Gastroesophageal sphincter (tissue), 4 donors: ENCODE measurements at places on chromosomes 13 and 19.

- H3K4me1 ChIP-seq: no peaks in the 10 kb centered on the region
- H3K27me3 ChIP-seq: no peaks in the 10 kb centered on the region
- no peak overlapping the region for H3K4me3 ChIP-seq
- H3K27ac ChIP-seq: no peak overlapping the region
Measured at GRCh38 chr13:77047649-77048343, 20.8 kb upstream of the FBXL3 start.

- peaks cover 41% of the 10 kb centered on the region for H3K4me1 ChIP-seq
- H3K36me3 ChIP-seq: peaks cover 10% of the 10 kb centered on the region
- ATAC-seq: no peak
- H3K27me3 ChIP-seq: no peaks in the 10 kb centered on the region
- no peak overlapping the region for H3K4me3 ChIP-seq
- H3K27ac ChIP-seq: no peak overlapping the region
Measured at GRCh38 chr19:4987692-4988370, 18.9 kb downstream of the KDM4B start.

DNA sequence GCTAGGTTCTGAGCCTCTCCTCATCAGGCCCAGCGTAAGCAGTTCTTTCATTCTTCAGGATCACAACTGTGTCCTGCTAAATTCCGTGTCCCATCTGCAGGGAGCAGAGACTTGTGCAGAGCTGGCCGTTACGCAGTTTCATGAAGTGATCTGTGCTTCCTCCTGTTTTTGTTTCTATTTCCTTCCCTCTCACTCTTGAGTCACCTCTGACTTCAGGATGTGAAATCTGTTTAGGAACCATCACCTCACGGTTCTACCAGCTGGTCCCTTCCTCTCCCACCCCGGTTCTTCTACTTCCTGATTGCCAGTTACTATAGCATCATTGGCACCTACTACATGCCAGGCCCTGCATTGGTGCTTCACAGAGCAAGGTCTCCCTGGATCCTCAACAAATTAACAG is 8.5 kb downstream of the MAU2 start:
- peaks cover 99% of the 10 kb centered on the region for H3K36me3 ChIP-seq
- no peak overlapping the region for H3K4me3 ChIP-seq
- no peak for ATAC-seq
- H3K27me3 ChIP-seq: no peaks in the 10 kb centered on the region
- no peaks in the 10 kb centered on the region for H3K4me1 ChIP-seq

DNA sequence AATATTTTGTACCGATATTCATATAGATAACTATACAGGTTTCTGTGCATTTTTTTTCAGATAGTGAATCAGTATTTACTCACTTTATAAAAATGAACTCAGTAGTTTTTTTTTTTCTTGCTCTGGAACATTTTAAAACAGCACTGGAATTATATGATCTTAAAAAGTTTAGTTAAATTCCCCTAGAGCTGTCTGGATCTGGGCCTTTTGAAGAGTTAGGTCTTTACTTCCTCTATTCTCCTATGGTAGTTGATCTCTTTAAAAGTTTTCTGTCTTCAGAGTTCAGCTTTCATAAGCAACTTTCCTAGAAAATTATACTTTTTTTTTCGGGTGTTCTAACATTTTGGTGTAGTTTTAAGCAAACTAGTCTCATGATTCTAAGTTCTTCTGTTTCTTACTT is 21.8 kb upstream of the RBM26 start:
- H3K27ac ChIP-seq: no peak overlapping the region
- no peak for ATAC-seq
- H3K4me3 ChIP-seq: no peak overlapping the region
- H3K36me3 ChIP-seq: no peaks in the 10 kb centered on the region
- no peaks in the 10 kb centered on the region for H3K4me1 ChIP-seq

DNA sequence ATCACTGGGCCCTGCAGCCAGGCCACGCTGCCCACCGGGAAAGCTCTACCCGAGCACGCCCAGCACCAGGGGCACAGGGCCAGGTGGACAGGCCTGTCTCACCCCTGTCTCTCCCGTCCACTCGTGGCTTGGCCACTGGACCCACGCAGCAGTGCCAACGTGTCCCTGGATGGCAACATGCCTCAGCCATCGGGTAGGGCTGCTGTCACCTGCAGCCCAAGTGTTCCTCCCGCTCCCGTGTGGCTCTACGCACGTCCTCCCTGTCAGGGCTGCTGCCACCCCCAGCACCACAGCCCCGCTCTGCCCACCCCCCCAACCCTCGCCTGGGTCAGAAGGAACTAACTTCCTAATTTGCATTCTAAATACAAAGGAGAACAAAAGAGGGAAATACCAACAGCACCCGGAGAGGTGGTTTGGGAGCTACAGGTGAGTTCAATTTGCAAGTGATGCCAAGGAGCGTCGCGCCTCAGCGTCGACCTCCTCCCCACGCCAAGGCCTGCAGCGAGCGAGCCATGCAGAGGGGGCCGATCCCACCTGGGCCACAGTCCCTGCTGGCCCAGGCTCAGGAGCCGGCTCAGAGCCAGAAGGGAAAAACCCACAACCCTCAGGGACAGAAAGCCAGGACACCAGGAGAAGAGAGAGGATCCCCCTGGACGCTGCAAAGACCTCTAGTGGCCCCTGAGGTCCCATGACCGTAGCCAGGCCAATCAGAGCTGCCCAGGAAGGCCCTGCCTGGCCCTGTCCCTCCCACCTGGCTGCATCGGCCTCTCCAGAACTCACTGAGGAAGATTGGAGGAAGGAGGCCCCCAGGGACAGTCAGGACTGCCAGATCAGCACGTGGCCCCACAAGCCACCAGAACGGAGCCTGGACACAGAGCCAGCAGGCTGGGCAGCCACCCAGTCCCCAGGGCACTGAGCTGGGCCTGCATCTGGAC is 128.4 kb upstream of the SPACA7 start:
- H3K27me3 ChIP-seq: peaks cover 8% of the 10 kb centered on the region
- ATAC-seq: no peak
- no peak overlapping the region for H3K4me3 ChIP-seq
- H3K27ac ChIP-seq: no peak overlapping the region
- no peaks in the 10 kb centered on the region for H3K4me1 ChIP-seq

GRCh38 chr13:113405481-113406300 is 41.8 kb upstream of the GRTP1 start:
- H3K27ac ChIP-seq: no peak overlapping the region
- ATAC-seq: no peak
- no peak overlapping the region for H3K4me3 ChIP-seq
- H3K27me3 ChIP-seq: peaks cover 44% of the 10 kb centered on the region
- peaks cover 33% of the 10 kb centered on the region for H3K4me1 ChIP-seq

DNA sequence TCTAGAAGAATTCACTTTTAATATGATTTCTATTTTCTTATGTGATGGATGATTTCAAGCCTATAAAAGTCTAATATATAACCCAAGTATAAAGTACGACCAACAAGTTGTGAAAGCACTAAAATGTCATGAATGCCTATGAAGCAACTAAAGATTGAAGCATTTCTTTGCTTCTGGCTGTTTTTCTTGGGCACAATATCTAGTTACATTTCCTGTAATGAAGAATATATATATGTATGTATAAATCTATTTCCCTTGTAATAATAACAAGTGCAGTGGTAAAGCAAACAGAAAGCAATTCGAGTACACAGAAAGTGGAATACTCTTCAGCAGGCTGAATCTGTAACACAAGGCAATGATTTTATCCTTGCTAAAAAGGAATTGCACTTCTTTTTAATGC is 5.4 kb downstream of the PCDH20 start:
- peaks cover 4% of the 10 kb centered on the region for H3K4me1 ChIP-seq
- H3K27ac ChIP-seq: no peak overlapping the region
- no peak for ATAC-seq
- H3K27me3 ChIP-seq: peaks cover 21% of the 10 kb centered on the region
- H3K36me3 ChIP-seq: no peaks in the 10 kb centered on the region

DNA sequence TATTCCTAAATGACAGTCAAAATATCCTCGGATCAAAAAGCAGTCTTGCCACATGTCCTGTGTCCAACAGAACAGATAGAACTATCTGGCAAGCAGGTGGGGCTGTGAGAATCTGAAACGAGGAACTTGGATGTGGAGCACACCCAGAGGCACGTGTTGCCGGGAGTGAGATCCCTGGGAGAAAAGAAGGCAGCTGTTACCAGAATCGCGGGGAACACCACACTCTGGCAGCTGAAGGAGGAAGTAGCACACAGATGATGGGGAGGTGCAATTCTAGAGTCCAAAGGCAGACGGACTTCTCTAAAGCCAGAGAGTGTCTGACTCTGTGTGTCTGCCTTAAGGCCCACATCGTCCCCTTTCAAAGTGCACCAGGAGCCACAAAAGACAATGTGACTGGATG is 22.3 kb downstream of the SLC7A1 start:
- no peak overlapping the region for H3K4me3 ChIP-seq
- H3K27me3 ChIP-seq: no peaks in the 10 kb centered on the region
- no peak overlapping the region for H3K27ac ChIP-seq
- peak; percentile 63 for ATAC-seq
- H3K36me3 ChIP-seq: no peaks in the 10 kb centered on the region
- H3K4me1 ChIP-seq: no peaks in the 10 kb centered on the region

GRCh38 chr13:60328073-60328472 is 68.9 kb upstream of the TDRD3 start:
- H3K27me3 ChIP-seq: no peaks in the 10 kb centered on the region
- H3K27ac ChIP-seq: no peak overlapping the region
- no peak overlapping the region for H3K4me3 ChIP-seq
- no peak for ATAC-seq
- H3K4me1 ChIP-seq: no peaks in the 10 kb centered on the region

- H3K36me3 ChIP-seq: no peaks in the 10 kb centered on the region
- H3K27me3 ChIP-seq: no peaks in the 10 kb centered on the region
- H3K27ac ChIP-seq: no peak overlapping the region
Measured at GRCh38 chr13:27659145-27659865, 37.6 kb downstream of the POLR1D start.

GRCh38 chr19:49347835-49348234 is 12.6 kb downstream of the CD37 start:
- no peak overlapping the region for H3K4me3 ChIP-seq
- no peaks in the 10 kb centered on the region for H3K27me3 ChIP-seq
- no peak overlapping the region for H3K27ac ChIP-seq
- peak; percentile 76 for ATAC-seq
- H3K4me1 ChIP-seq: no peaks in the 10 kb centered on the region

DNA sequence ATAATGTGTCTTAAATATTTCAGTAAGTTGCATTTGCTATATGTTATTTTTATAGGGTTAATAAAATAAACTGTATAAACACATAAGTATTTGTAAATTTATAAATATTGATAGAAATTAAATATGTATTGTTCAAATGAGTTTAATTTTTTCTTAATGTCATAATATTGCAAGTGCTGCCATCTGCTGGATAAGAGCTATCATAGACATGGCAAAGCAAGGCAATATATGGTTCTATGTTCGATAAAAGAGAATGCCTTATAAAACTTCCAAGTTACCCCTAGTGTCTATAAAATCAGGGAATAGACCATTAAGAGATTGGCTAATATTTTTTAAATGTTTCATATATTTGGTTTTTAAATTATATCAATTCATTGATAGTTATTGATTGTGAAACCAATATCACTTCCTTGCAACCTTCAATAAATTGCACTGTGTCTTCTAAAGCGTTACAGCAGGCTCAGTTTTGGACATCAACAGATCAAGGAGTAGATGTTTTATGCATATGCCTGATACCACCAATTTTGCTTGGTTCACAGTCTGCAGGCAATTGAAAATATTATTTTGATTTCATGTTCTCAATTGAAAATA is 29.0 kb upstream of the SLITRK6 start:
- H3K4me3 ChIP-seq: no peak overlapping the region
- H3K27me3 ChIP-seq: no peaks in the 10 kb centered on the region
- no peaks in the 10 kb centered on the region for H3K4me1 ChIP-seq
- ATAC-seq: no peak

- H3K4me3 ChIP-seq: no peak overlapping the region
- no peak overlapping the region for H3K27ac ChIP-seq
- no peaks in the 10 kb centered on the region for H3K36me3 ChIP-seq
- no peak for ATAC-seq
Measured at GRCh38 chr19:18746401-18747325, 44.4 kb downstream of the COMP start.

GRCh38 chr13:46490129-46490528 is 62.8 kb upstream of the LRCH1 start:
- peaks cover 5% of the 10 kb centered on the region for H3K4me1 ChIP-seq
- peak; percentile 30 for ATAC-seq
- no peaks in the 10 kb centered on the region for H3K36me3 ChIP-seq
- no peaks in the 10 kb centered on the region for H3K27me3 ChIP-seq

- no peak for ATAC-seq
- H3K36me3 ChIP-seq: no peaks in the 10 kb centered on the region
- H3K4me3 ChIP-seq: no peak overlapping the region
- H3K4me1 ChIP-seq: peaks cover 11% of the 10 kb centered on the region
- H3K27ac ChIP-seq: no peak overlapping the region
- no peaks in the 10 kb centered on the region for H3K27me3 ChIP-seq
Measured at GRCh38 chr13:45781553-45782326, 69.8 kb downstream of the SIAH3 start.

GRCh38 chr19:42831221-42832019 is 48.1 kb downstream of the PSG1 start:
- no peak for ATAC-seq
- no peak overlapping the region for H3K4me3 ChIP-seq
- no peaks in the 10 kb centered on the region for H3K27me3 ChIP-seq
- no peaks in the 10 kb centered on the region for H3K36me3 ChIP-seq
- no peak overlapping the region for H3K27ac ChIP-seq
